Stimulated activated CD4-positive, alpha-beta T cell treated with anti-CD3 and anti-CD28 coated beads, Interleukin-1b, Interleukin-23, amount 100 ng/mL, for 1 hour (primary cell): ENCODE measurements at places on chromosomes 6 and 20.

DNA sequence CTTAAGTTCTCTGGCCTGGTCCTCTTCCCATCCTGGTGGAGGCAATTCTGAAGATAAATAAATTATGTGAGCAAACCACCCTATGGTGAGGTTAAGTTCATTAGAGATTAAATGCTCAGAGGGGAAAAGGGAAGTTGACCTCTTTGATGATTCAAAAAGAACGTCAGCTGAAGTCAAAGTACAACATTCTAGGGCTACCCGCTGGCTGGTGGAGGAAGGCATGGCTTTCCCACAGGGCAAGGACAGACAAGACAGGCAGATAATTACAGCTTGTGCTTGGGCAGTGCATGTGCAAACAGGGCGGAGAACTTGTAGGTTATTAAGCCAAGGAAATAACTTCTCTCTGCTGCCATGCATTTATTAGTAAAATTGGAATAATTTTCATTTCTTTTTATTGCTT lies 91.0 kb upstream of the SLC24A3 start:
- DNase-seq, result no peak

DNA sequence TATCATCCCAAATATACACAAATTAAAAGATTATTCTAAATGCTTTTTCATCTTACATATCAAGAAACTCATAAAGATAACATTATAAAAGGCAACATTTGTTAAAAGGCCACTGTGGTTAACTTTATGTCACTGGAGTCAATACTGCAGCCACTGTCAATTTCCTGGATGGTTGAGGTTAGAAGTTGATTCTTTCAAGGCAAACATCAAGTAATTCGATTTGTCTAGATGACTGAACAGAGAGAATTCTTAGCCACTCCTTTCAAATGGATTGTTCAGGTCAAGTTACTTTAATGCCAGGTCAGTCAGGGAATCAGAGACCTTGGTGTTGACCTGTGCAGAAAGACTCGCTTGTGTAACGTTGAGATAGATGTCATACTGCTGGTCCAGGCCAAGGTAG lies 44.4 kb upstream of the SIM1 start:
- DNase-seq, result no peak

DNA sequence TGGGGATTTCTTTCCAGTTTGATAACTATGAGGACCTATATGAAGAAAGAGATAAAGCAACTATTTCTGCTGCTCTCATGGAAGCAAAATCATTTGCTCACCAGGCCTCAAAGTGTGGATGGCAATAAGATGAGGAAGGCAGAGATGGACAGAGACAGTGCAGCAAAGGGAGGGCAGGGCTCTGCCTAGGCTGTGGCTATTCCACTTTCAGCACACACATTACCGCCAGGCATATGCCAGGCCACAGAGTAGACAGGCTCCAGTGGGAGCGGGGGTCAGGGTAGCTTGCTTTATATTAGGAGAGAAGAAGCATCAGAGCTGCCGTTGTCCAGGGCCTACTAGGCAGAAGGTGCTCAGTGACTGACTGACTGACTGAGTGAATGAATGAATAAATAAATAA lies 40.9 kb downstream of the BCL2L1 start:
- no peak for DNase-seq

DNA sequence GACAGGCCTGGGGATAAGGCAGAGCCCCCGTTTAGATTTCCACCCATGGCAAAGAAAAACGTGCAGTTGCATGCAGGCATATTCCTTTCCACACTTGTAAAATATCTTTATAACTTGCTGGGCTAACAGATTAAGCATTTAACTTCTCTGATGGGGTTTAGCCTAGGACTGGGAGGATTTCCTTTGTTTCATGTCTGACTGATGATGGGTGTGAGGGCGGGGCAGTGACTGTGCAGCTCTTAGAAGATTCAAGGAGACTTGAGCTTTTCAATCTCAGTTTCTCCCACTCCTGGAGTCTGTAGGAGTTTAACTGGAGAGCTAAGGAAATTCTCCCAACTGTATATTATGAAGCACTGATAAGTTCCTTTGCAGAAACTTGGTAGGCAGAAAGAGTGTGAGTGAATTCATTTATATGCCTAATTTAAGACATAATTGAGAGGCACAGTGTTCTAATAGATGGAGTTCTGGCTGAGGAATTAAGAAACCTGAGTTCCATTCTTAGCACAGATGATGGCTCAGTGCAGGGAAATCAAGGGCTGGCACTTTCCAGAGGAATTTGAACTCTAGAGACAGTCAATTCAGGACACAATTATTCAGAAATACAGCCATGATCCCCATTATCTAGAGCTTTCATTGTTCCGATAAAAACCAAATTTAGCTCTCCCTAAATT lies 214.6 kb upstream of the CNR1 start:
- no peak for DNase-seq

DNA sequence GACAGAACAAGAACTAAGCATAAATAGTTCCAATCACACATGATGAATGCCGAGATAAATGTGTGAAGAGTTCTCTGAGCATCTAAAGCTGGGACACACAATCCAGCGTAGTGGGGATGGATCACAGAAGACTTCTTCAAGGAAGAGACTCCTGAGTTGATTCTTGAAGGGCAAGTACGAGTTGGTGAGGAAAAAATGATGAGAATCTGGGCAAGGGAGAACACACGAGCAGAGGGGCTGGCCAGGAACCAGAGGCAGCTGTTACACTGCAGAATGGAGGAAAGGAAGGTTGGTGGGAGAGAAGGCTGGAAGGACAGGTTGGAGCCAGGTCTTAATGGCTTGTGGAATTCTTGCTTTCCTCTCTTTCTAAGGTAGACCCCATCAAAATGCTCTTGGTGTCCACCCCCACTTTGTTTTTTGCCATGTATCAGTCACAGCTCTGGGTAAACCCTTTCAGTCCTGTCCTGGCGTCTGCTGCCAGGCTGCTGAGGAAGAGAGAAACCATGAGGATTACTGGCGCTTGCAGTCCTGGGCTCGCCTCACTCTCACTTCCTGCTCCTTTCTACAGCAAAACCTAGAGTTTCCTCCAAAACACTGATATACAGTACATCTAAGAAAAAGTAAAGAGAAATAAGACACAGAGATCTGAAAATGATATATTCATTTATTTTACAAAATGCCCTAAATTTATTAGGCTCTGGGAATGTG lies 127.6 kb upstream of the FAM184A start:
- no peak for DNase-seq
